Hair follicle dermal papilla cell (primary cell): ENCODE measurements at places on chromosomes 4 and X. TPM values are rescaled to one million over a fixed set of nuclear protein-coding genes. Genes with fewer than 3 reads are reported as not detected.

Gene SLITRK4
- 0.61 and 0.97 TPM in 2 replicates for total RNA-seq

Gene REPS2
- total RNA-seq: 2.6 and 3.8 TPM in 2 replicates

Gene SH3TC1
- total RNA-seq: 0.36 and 0.81 TPM in 2 replicates

Gene DUX4
- total RNA-seq: not detected in 2 replicates

Gene ASB5
- total RNA-seq: 1.7 and 1.8 TPM in 2 replicates

Gene PAGE1
- not detected in 2 replicates for total RNA-seq

Gene SNCA
- 1.6 and 1.9 TPM in 2 replicates for total RNA-seq

Gene NXF2
- total RNA-seq: not detected in 2 replicates

Gene GAGE12E
- not detected in 2 replicates for total RNA-seq

Gene HSPA4L
- total RNA-seq: 4.3 and 4.9 TPM in 2 replicates

Gene RAB40AL
- 0.73 and 0.81 TPM in 2 replicates for total RNA-seq

Gene CTSO
- total RNA-seq: 25.4 and 27.6 TPM in 2 replicates

Gene BEX3
- 110 and 139 TPM in 2 replicates for total RNA-seq
